Uterus (tissue), 4 donors: ENCODE measurements at places on chromosomes 1 and 21.

GRCh38 chr1:7046314-7046713 lies 261.1 kb downstream of the CAMTA1 start:
- H3K4me1 ChIP-seq: no peaks in the 10 kb centered on the region
- no peaks in the 10 kb centered on the region for H3K36me3 ChIP-seq
- no peak overlapping the region for H3K4me3 ChIP-seq
- H3K27ac ChIP-seq: no peak overlapping the region

GRCh38 chr1:184352776-184353175 lies 34.1 kb upstream of the C1orf21 start:
- no peaks in the 10 kb centered on the region for H3K27me3 ChIP-seq
- H3K27ac ChIP-seq: no peak overlapping the region
- no peaks in the 10 kb centered on the region for H3K36me3 ChIP-seq
- H3K4me1 ChIP-seq: no peaks in the 10 kb centered on the region
- no peak for DNase-seq
- no peak overlapping the region for H3K4me3 ChIP-seq

DNA sequence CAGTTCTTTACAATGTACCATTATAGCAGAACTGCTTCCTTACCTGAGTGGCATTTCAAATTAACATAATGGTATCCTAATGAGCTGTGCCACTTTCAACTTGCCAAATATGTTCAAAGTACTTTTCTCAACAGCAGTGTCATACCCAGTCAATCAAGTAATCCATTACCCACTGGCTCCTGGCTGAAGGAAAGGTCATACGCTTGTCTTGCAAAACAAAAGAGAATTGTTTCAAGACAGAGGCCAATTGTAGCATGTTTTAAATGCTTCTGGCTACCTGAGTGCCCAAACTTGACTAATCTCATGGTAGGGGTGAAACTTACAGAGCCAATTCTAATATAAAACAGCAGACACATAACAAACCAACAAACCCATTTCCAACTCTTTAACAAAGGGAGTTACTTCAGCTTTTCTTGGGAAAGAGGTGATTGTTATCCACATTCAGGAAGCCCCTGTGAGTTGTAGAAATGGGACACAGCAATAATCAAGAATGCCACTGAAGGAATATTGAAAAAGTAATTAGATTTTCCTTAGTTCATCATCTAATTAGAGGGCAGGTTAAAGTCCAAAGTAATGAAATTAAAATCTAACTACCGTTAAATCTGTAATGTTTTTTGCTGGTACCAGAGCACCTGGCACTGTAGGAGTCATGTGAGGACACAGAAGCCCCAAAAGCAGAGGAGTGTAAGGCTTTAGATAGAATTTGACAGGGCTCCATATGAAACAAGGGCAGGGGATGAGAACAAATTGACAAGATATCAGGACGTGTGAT lies 241.9 kb downstream of the RWDD3 start:
- H3K4me3 ChIP-seq: no peak overlapping the region
- no peaks in the 10 kb centered on the region for H3K27me3 ChIP-seq
- no peak overlapping the region for H3K27ac ChIP-seq
- no peaks in the 10 kb centered on the region for H3K36me3 ChIP-seq
- no peak for DNase-seq

- no peak overlapping the region for H3K4me3 ChIP-seq
- H3K27ac ChIP-seq: no peak overlapping the region
- H3K4me1 ChIP-seq: no peaks in the 10 kb centered on the region
- H3K36me3 ChIP-seq: no peaks in the 10 kb centered on the region
- DNase-seq: no peak
Observed at GRCh38 chr1:217249857-217250256, 381.0 kb downstream of the GPATCH2 start.

- no peaks in the 10 kb centered on the region for H3K27me3 ChIP-seq
- no peak overlapping the region for H3K4me3 ChIP-seq
- no peak overlapping the region for H3K27ac ChIP-seq
- H3K36me3 ChIP-seq: no peaks in the 10 kb centered on the region
- DNase-seq: no peak
Observed at GRCh38 chr1:18479454-18479853, 1.3 kb upstream of the KLHDC7A start.

- H3K4me1 ChIP-seq: no peaks in the 10 kb centered on the region
- DNase-seq: no peak
- H3K36me3 ChIP-seq: no peaks in the 10 kb centered on the region
- H3K4me3 ChIP-seq: no peak overlapping the region
- H3K27ac ChIP-seq: no peak overlapping the region
Observed at GRCh38 chr1:186653312-186653711, 26.9 kb downstream of the PTGS2 start.

DNA sequence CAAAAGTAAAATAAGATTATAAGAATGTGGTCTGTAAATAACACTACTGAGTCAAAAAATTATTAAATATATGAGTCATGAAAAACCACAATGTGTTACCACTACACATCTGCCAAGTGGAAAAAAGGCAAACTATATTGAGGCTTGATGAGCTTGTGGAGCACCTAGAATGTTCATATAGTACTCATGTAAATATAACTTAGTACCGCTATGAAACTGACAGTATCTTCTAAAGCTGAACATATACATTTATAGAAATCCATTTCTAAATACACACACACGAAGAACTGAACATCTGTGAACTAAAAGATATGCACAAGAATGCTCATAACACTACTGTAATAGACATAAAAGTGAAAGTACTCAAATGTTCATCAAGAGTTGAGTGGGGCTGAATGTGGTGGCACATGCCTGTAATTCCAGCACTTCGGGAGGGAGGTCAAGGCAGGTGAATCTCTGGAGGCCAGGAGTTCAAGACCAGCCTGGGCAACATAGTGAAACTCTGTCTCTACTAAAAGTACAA lies 18.5 kb upstream of the GBP3 start:
- H3K27ac ChIP-seq: no peak overlapping the region
- DNase-seq: no peak
- H3K4me1 ChIP-seq: no peaks in the 10 kb centered on the region
- no peak overlapping the region for H3K4me3 ChIP-seq

DNA sequence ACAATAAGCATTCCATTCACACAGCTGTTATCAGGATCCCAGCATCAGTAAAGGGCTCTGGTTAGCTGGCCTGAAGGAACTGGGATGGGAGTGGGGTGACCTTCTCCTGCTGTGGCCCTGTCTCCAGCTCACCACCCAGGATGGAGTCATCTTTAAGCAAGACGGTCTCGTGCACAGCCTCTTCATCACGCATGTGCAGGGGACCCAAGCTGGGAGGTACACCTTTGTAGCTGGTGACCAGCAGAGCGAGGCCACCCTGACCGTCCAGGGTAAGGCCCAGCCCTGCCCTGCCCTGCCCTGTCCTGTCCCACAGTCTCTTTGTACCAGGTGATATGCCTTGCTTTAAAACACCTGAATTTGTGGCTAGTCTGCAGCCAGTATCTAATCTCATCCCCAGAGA lies 24.3 kb downstream of the IGFN1 start:
- H3K36me3 ChIP-seq: no peaks in the 10 kb centered on the region
- no peak overlapping the region for H3K4me3 ChIP-seq
- no peak overlapping the region for H3K27ac ChIP-seq
- H3K4me1 ChIP-seq: no peaks in the 10 kb centered on the region
- DNase-seq: peak; percentile 6
- no peaks in the 10 kb centered on the region for H3K27me3 ChIP-seq
